ENCODE measurements at places on chromosomes 6 and 20. TPM values are rescaled to one million over a fixed set of nuclear protein-coding genes. Genes with fewer than 3 reads are reported as not detected.

The TREM2 gene
- 0.65 TPM for polyA plus RNA-seq

The TCFL5 gene
- 12.1 TPM for polyA plus RNA-seq

The ZKSCAN4 gene
- polyA plus RNA-seq = 11.7 TPM

The NKX2-4 gene
- not detected for polyA plus RNA-seq

- no peak for DNase-seq
These were observed 49.4 kb downstream of the TMC2 start for GRCh38 chr20:2585811-2586210.

GRCh38 chr6:131023834-131024504 is 39.1 kb downstream of the EPB41L2 start:
- no peak for DNase-seq

- no peak for DNase-seq
These were observed 564.8 kb downstream of the RFPL4B start for GRCh38 chr6:112911959-112912358.

DNA sequence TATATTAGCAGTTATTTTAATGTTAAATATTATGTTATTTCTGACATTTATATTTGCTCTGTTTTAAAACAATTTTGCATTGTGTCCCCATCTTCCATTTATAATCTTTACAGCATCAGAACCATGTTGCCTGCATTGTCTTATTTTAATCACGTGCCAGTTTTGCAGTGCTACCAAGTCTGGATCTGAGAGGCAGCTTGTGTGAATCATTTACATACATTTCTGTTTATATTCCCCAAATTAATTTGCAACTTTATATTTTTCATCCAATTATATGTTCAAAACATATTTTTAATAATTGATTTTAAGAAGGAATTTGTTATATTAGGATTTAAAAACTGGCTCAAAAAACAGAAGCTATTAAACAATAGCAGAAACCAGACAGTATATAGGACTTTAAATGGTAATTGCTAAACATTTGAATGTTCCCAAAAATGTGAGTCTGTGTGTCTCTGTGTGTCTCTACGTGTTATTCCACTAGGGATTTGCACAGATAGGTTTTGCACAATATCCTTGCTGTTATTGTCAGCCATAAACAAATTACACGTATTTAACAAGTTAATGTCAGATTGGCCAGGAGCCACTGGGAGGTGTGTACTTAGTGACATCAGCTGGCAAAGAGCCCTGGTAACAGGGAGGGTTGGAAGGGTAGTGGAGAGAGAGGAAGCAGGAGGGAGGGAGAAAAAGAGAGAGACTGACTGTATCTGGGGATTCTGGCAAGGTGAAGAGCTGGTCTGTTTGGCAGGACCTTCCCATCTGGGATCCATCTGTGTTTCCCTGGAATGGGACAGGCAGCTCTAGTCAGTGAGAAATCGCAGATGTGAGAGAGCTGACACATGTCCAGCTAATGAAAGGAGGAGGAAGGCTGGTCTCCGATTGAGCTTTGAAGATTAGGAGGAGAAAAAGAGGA is 72.1 kb downstream of the CBFA2T2 start:
- DNase-seq = no peak

Data from renal cortex interstitium (tissue), 15 donors.